ENCODE measurements at places on chromosomes 7 and 10.

- no peak for DNase-seq
Measured at GRCh38 chr10:128660726-128661125, 534.5 kb upstream of the MKI67 start.

- no peak for DNase-seq
Measured at GRCh38 chr7:12683678-12684585, 3.5 kb upstream of the ARL4A start.

DNA sequence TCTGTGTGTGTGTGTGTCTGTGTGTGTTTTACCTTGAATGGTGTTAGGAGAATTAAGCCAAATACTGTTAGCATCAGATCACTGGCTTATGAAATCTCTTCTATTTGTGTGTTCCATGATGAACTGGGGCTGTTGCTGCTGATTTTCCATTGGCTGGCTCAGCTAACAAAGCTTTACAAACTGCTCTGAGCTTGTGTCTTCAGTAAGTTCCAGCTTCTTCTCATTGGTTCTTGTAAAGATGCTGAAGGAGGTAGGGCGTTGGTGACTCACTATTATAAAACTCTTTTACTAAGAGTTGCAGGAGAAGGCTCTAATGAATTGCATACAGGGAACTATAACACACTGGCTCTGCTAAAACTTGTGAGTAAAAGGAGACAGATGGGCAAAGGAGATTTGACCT lies 136.4 kb upstream of the PRKCQ start:
- DNase-seq = no peak

DNA sequence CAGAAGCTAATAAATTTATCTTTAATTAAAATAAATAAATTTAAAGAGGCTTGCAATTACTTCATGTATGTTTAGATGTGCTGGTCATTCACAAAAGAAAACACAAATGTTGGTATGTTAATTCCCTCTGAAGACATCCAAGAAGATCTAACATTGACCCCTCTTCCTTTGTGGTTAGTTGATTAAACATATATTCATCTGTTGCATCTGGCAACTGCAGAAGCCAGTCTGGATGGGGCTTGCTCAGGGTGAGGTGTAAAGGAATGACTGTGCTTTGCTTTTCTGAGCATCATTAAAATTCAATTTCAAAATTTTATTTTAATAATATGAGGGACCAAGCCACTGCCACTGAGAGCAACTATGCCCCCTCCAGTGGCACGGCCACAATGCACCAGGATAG lies 36.4 kb upstream of the FERD3L start:
- peak; percentile 11 for DNase-seq

GRCh38 chr7:12564996-12565764 lies 5.3 kb upstream of the SCIN start:
- peak; percentile 22 for DNase-seq

GRCh38 chr10:62851442-62851841 lies 35.3 kb upstream of the EGR2 start:
- no peak for DNase-seq

GRCh38 chr10:35907548-35907947 lies 265.5 kb upstream of the FZD8 start:
- DNase-seq = no peak

DNA sequence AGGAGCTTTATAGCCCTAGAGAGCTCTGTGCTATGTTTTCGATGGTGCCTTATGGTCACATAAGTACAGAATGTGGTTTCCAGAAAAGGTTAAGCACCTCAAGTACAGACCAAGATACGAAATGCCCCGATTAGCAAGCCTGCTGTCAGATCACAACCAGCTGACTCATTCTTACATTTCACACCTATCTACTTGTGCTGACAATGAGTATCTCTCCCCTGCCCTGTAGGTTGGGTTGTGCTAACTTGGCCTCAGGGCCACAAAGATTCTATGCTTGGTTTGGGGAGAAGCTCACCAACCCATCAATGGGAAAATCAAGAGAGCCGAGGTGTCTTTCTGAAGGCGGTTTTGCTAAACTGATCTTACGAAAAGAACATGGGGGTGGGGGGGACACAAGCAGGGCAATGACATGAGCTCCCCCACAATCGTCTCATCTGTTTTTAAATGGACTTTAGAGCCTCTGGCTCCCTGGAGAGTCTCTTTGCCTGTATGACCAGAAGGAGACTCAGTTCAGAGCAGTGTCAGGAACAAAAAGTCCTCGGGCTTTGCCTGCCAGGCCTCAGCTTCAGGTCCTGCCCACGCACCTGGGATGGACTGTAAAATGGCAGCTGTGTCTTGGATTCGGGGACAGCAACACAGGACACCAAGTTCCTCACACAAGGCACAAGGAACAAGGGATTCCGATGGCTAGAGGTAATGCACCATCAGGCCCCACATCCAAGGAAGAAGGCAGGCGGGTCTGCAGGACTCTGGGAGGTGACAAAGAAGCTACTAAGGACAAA lies 55.1 kb downstream of the FAM53B start:
- DNase-seq = no peak

DNA sequence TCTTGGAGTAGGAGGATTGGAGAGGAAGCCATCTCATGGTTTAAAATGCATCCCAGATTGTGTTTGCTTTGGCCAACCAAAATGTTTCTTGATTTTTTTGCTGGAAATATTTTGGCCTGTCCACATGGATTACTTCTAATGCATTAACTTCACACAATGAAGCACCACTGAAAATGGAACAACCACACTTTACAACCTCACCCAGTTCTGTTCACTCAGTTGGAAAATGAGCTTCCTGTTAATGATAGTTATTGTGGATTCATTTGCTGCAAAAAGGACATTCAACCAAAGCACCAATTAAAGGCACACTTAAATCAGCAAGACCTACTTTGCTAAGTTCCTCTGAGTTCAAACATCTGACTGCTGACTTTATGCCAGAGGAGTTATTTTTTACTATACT lies 11.3 kb upstream of the A1CF start:
- no peak for DNase-seq

GRCh38 chr7:31814187-31814586 lies 127.2 kb downstream of the PPP1R17 start:
- peak; percentile 22 for DNase-seq

DNA sequence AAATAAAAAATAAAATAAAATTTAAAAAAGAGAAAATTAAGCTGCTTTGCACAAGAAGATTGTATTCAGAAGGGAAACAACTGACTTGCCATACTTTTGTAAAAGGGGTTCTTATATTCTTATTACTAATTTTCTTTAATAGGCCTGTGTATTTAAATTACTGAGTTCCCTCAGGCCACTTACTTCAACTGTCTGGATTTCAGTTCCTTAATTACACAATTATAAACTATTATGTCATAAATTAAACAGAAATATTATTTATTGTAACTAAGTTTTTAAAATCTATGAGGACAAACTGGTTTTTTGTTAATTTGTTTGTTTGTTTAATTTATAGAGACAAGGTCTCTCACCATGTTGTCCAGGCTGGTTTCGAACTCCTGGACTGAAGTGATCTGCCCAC lies 22.4 kb upstream of the MICU1 start:
- DNase-seq = no peak

DNA sequence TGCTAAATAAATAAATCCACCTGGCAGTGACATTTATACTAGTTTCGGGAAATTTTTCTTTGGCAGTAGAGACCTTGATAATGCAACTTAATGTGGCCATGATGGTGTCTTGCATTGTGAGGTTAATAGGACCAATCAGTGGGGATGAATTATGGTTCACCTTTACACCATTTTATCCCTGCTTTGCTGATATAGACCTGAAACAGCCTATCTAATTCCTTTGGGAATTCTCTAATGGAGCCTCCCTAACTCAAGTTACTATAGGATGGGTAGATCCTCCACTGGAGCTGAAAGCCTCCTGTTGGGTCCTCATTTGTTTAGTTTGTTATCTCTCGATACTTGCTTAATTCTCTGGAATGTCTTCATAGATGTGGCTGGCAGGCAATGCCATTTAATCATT lies 276.7 kb downstream of the CNTNAP2 start:
- DNase-seq = no peak

GRCh38 chr7:90797596-90797995 lies 201.5 kb downstream of the CDK14 start:
- peak; percentile 55 for DNase-seq

DNA sequence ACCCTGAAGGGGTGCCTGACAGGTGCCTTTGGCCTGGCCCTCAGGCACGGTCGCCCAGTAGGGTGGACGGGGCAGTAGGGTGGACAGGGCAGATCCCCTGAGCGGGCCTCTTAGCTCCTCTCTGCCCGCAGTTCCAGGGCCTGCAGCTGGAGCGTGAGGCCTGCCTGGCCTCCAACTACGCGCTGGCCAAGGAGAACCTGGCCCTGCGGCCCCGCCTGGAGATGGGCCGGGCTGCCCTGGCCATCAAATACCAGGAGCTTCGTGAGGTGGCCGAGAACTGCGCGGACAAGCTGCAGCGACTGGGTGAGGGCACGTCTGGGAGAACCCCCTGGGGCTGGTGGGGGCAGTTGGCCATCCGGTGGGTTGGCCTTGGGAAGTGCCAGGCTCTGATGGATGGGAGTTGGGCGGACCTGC lies 1.7 kb downstream of the VPS37D start:
- no peak for DNase-seq

GRCh38 chr10:112213098-112213823 lies 29.7 kb upstream of the GPAM start:
- no peak for DNase-seq

- DNase-seq = peak; percentile 68
Measured at GRCh38 chr7:12389089-12389700, 14.5 kb downstream of the VWDE start.

- DNase-seq = no peak
Measured at GRCh38 chr10:4806534-4806933, 19.5 kb upstream of the AKR1E2 start.

DNA sequence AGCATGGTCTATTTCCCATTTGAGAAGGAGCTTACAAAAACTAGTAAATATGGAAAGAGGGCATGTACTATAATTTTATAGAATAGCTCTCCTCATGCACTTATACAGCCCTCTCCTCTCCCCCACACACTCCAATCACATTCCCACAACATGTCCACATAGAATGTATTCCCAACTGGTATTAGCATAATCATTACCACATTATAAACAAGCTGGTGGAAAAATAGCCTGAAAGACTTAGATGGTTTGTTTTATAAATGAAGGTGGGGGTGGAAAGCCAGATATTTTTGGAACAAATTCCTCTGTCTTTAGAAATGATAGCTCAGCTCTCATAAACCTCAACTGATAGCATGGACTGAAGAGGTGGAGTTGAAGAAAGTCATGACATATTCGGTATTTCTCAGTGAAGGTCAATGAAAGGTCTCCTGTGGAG lies 410.1 kb downstream of the SUGCT start:
- DNase-seq = no peak

- no peak for DNase-seq
Measured at GRCh38 chr10:2117641-2118040, 380.3 kb upstream of the ADARB2 start.

GRCh38 chr7:36440880-36441279 lies 51.2 kb downstream of the ANLN start:
- no peak for DNase-seq

GRCh38 chr7:149071641-149072437 lies 18.7 kb downstream of the ZNF786 start:
- no peak for DNase-seq

GRCh38 chr7:127536741-127537140 lies 48.7 kb downstream of the GCC1 start:
- no peak for DNase-seq

- no peak for DNase-seq
Measured at GRCh38 chr10:127762925-127763324, 25.9 kb downstream of the FOXI2 start.

GRCh38 chr10:131072651-131073468 lies 238.7 kb downstream of the TCERG1L start:
- no peak for DNase-seq

DNA sequence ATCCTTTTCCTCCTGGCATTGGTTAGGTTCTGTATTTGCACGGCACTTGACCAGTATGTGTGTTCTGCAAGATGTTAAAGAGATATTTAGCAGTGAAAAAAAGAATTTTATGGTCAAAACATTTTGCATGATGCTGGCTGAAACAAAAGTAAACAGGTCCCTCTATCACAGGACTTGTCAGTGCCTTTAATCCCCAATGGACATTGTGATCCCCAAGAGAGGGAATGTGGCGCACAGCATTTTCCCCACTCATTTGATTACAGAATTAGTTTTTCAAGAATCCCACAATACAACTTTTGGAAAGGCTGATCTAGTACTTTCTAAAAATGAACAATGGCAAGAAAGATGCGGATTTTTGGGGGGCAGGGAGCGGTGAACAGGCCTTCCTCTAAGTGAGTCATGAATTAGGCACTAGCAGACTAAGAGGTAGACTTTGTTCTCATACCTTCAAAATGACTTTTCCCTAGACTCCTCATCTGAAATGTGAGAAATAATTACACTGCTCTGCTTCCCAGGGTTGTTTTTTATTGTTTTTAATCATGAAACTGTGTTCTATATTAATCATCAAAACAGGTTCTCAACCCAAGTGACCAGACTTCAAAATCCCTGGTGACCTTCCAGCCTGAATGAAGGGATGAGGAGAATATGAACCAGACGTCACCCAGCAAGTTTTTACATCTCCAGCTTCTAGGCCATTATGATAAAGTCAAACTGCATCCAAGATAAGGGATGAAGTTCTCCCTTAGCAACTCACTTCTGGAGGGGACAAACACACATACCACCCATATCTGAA lies 8.6 kb downstream of the FBXW4 start:
- DNase-seq = peak; percentile 35

GRCh38 chr7:30893357-30893756 lies 18.3 kb upstream of the AQP1 start:
- peak; percentile 46 for DNase-seq

GRCh38 chr10:29392376-29393021 lies 103.6 kb downstream of the LYZL1 start:
- peak; percentile 57 for DNase-seq

DNA sequence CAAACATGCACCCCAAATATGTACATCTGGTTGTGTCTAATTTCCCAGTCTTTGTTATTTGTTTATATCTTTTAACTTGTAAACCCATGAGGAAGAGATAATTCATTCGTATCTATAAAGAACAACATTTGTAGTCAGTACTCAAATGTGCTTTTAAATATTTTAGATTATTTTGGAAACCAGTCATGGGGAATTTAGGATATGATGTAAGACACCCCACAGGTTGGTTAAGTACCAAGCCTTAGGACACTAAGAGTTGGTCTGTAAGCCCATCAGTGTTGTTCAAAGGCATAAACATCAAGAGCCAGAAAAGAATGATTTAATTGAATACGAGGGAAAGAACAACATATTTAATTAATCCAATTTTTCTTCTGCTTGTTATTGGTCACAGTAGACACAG lies 421.1 kb upstream of the SEMA3C start:
- no peak for DNase-seq

- DNase-seq = no peak
Measured at GRCh38 chr7:6655636-6656385, 18.7 kb downstream of the ZNF316 start.

GRCh38 chr7:7201578-7202374 lies 19.4 kb downstream of the C1GALT1 start:
- DNase-seq = no peak

- no peak for DNase-seq
Measured at GRCh38 chr10:1205450-1206030, 149.4 kb downstream of the WDR37 start.

DNA sequence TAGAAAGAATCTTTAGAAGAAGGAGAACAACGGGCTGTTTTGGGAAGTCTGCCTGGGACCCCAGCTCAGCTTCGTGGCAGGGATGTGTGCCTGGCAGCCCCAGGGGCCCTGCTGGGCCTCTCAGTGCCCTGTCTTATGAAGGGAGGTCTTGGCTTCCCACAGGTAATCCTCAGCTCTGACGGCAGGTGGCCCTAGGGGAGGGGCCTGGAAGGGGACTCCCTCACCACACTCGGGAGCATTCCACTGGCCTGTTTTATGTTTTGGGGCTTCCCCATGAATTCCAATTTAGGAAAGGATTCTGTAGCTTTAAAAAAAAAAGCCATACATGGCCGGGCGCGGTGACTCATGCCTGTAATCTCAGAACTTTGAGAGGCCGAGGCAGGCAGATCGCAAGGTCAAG lies 3.0 kb upstream of the DMBT1 start:
- DNase-seq = no peak
